ENCODE measurements at places on chromosomes 3 and 15.

DNA sequence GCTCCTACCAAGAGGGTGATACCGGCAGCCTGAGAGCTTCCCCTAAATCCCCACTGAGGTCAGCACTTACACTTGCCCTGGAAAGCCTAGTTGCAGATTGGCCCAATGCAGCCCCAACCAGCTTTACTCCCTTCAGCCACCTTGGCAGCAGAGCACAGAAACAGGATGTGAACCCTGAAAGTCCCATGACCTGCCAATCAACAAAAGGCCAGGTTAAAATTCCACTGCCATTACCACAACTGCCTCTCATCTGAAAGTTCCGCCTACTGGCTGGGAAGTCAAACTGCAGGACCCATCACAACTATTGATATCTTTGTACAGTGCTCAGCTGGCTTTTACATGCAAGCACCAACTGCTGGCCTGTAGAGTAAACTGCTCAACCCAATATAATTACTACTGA is 156.2 kb downstream of the ZMAT3 start:
- no peak for DNase-seq

DNA sequence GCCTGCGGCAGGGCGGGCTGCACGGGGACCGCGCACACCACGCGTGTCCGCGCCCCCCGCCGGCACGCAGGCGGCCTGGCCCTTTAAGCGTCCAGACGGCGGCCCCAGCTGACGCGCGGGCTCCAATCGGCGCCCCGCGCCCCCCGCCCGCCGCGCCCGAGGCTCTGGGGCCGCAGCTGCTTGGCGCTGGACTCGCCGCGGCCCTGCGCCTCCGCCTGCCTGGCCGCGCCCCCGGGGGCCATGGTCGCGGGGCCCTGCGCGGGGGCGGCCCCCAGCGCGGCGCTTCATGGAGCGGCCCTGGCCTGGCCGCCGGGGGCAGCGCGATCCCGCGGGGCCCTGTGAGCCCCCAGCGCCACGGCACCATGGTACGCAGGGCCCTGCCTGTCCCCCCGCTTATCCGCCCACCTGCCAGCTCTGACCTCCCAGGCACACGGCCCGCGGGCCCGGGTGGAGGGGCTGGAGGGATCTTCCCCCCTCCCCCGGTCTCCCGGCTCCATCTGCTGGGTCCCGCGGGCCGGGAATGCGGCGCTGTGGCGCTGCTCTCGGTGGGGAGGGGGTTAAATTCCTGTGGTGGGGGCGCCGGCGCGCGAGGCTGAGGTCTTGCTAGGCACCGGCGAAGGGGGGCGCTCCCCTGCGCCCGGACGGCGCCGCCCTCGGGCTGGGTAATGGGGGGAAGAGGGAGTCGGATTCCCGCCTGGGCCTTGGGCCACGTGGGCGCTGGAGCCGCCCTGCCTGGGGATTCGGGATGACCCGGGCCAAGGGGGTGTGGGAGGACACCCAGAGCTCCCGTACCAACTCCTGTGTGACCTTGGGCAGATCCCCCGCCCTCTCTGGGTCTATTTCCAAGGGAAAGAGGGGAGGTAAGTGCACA is 1.1 kb downstream of the ZBTB47 start:
- DNase-seq: no peak

DNA sequence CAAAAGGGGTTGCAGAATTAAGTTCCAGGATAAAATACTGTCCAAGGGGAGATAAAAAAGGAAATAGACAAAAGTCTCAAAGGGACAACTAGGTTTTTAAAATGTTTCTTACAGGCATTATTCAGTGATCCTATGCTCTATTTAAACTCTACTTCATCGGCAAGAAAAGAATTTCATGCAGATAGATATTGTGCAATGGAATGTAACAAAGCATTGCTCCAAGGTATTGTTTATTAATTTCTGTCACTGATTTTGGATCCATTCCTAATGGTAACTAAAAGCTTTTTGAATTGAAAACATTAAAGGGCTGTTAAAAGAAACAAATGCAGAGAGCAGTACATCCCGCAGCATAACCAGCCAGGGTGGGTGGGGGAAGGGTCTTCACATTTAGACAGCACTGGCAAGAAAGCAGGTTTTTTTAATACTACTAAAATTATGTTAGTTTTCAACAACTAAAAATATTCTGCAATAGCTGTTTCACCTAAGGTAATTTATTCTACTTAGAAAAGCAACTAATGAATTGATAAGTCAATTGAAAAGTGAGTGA is 82.9 kb downstream of the THBS1 start:
- DNase-seq: no peak

DNA sequence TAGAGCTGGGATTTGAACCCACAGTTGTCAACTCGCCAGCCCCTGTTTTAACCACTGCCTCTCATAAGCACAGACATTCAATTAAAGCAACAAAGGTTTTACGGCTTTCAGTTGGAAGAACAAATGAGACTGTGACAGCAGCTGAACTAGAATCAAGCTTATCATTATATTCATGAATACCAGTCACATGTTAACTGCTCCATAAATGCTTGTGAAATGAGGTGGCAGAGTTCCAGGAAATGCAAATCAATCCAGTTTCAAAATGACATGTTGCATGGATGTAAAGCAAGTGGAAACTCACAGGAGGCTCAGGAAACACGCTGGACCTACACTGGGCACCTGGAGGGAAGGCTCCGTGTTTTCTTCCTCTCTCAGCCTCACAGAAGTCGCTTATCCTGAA is 3.9 kb downstream of the GP5 start:
- DNase-seq: no peak

DNA sequence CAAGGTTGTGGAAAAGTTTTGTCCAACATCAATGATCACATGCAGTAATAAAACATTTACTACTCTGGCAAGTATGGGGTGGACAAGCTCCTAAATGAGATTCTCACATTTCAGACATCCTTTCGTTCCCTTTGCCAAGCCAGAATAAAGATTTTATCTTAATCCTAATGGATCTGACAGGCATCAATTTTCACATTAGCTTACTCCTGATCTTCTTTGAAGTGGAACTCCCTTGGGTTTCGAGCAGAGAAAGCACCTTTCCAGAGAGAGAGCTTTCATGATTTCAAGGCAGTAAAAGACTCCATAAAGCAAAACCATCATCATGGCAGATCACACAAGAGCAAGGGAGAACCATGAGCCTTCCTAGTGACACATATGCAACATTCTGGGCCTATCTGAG is 27.3 kb upstream of the EID1 start:
- no peak for DNase-seq

DNA sequence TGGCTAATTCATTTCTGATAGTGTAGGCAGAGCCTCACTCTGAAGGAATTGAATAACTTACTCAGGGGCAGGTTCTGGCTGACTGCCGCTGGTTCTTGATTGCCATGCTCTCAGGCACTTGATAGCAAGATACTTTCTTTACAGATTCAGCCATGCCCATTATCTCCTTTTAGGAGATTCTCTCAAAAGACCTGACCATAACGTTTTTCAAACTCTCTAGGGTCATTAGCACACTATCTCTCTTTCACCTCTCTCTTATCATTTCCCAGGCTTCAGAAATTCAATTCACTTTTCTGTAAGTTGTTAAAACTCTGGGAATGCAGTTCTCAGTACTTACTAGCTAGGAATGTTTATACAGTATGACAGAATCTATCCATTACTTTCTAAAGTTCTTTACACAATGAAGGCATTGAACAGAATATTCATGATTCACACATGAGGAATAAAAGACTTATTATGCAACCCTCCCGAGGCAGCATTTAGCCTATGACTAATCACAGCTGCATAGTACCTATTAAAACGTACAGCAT is 850.3 kb upstream of the CADM2 start:
- no peak for DNase-seq

GRCh38 chr3:18097989-18098388 is 327.1 kb downstream of the SATB1 start:
- no peak for DNase-seq

DNA sequence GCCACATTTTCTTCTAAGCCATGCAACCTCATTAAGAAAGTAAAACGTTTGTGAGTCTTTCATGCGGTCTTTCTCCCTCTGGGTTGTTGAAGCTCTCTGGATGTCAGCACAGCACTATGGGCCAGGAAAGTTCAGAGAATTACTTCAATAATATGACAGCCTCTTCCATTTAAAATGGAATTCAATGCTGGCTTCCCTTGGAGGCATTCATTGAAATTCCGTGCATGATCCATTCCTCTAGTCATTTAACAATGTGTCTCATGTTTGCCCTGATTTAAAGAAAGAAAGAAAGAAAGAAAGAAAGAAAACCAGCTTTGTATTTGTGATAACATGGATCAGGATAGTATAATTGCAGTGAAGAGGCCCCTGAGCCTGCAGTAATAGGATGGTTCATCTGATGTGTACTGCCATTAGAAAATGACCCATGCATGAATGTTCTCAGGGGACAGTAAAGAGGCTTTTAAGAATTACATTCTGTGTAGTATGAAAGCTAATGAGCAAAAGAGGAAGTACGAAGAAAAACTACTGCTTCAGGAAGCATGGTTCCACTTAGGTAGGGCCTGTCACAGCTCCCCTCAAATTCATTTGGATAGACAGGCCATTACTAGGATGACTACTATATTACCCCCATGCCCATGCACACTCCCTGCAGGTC is 146.0 kb downstream of the ARPP21 start:
- no peak for DNase-seq

DNA sequence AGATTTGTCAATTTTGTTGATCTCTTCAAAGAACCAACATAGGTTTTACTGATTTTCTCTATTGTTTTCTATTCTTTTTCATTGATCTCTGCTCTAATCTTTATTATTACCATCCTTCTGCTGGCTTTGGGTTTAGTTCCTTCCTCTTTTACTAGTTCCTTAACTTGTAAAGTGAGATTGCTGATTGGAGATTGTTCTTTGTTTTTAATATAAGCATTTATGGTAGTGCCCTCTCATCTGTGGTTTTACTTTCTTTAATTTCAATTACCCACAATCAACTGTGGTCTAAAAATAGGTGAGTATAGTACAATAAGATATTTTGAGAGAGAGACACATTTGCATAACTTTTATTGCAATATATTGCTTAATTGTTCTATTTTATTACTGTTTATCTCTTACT is 13.2 kb upstream of the CLRN1 start:
- no peak for DNase-seq

DNA sequence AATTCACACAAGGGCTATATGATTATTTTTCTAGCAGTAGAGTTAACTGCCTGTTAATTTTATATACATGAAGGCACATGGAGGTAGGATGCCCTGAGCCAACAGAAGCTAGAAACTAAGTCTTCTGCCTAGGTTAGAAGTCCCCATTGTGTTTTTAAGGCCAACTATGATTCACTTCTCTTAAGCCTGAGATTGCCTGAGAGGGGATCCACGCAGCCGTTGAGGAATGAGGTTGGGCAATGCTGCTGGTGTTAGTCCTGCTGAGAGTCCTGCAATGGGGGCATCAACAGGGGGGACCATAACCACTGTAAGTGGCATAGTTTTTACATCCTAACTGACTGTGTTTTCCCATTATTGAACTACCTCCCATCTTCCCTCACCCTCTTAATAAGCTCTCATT is 60.1 kb upstream of the PFN2 start:
- DNase-seq: no peak

DNA sequence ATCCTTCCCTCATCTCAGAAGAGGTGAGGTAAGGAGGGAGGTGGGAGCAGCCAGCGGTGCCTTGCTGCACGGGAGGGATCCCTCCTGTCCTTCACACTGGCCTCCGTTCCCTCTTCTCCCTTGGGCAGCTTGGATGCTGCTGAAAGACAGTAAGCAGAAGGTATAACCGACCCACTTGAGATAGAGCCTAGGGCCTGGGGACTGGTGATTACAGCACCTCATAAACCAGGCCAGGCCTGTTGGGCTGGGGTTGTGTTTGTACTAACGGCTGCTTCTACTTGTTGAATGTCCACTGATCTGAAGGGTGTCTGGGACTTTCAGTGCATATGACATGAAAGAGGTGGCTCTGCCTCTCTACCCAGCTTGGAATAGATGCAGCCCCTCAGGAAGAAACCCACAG is 25.0 kb downstream of the SEMA6D start:
- no peak for DNase-seq

DNA sequence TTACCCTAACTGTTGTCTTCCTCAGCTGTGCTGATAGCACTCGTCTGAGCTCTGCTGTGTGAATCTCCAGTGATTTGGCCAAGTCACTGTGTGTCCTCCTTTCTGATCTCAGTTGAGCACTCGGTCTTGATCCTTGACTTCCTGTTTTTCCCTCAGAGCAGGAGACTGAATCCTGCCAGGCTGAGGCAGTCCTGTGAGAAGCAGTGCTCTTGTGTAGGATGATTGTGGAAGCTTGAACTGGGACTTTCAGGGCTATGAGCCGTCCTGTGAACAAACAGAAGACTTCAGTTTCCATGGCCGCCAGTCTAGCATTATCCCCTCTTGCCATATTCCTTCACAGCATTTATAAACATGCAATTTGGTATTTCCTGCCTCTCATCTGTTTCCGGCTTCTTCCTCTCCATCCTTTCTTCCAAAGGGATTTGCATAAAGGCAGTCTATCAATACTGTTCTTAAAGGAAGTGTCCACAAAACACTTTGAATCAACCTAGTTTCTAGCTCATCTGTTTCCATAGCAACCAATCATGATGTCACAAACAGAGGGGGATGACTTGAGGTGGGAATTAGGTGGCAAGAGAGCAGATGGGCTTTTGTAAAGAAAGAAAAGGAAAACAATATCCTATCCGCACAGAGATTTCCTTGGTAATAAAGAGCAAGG is 237.2 kb downstream of the AGBL1 start:
- DNase-seq: no peak

- DNase-seq: no peak
Observed at GRCh38 chr15:67839499-67839928, 331 bp downstream of the RNU6-1 start.

- DNase-seq: no peak
Observed at GRCh38 chr15:89998141-89998661, 2.9 kb upstream of the ZNF710 start.

DNA sequence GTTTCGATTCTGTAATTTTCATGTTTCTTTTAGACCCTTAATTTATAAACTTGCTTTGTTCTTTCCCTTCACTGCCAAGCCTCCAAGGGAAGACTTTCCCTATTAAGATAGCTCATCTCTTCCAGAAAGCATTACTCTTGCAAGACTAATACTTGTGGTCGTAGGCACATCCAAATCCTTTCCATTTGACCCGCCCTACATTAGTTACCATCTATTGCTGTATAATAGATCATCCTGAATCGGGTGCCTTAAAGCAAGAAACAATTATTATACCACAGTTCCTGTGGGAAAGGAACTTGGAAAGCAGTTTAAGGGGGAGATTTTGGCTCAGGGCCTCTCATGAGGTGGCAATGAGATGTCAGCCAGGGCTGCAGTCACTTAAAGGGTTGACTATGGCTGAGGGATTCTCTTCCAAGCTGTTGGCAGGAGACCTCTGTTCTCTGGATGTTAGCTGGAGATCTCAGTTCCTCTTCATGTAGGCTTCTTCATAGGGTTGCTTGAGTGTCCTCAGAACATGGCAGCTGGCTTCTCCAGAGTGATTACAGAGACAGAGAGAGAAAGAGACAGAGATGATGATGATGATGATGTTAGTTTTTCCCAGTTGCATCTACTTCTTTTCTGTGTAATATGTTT is 570.4 kb upstream of the TGFBR2 start:
- DNase-seq: no peak

GRCh38 chr3:188505151-188505550 is 351.2 kb downstream of the LPP start:
- DNase-seq: no peak

All from effector memory CD4-positive, alpha-beta T cell (primary cell).